ENCODE measurements at places on chromosomes 1 and 21.

DNA sequence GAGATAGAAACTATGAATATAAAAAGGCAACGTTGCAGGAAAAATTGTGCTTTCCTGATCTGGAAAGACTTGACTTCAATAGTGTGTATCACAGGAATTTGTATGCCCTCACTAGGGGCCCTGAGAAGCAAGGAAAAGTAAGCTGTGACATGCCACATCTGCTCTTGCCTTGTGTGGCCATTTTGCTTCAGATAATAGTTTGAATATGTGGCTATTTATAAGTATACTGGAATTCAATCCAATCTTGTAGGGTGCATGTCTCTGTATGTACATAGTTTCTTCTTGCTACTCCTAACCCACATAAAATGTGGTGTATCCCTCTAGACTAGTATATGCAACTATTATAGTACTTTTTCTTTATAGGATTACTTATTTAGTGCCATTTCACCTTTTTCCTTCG, 31.1 kb upstream of the SCYL3 start:
- DNase-seq, result no peak

DNA sequence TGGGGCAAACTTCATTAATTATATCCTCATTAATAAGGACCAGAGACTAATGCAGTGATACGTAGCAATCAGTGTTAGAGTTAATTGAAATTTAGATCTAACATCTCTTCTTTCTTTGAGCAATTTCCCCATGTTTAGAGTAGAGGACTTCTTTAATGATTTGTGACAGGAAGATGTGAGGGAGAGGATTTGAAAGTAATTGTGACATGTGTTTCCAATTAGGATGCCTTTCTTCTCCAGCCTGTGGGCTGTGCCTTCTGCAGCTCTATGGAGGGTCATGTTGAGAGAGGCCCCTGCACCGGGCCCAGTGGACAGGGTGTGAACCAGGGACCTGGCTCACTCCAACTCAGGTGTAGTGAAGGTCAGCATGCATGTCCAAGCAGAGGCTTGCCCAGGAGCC, 103.0 kb downstream of the GREM2 start:
- no peak for DNase-seq

DNA sequence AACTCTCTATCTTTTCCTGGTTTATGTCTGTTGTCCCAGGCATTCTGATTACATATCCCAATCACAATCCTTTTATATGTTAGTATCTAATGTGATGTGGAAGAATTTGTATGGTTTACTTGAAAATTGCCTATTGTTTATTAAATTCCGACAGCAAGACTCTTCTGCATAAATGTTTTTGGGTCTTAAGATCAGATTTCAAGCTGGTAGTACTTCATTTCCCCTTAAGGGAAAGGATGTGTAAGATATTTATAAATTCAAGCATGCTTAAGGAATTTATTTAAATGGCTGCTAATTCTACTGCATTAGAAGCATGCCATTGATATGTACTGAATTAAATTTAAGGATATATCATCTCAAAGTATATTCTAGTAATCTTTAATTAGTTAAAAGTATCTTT, 20.4 kb upstream of the GPR88 start:
- no peak for DNase-seq

DNA sequence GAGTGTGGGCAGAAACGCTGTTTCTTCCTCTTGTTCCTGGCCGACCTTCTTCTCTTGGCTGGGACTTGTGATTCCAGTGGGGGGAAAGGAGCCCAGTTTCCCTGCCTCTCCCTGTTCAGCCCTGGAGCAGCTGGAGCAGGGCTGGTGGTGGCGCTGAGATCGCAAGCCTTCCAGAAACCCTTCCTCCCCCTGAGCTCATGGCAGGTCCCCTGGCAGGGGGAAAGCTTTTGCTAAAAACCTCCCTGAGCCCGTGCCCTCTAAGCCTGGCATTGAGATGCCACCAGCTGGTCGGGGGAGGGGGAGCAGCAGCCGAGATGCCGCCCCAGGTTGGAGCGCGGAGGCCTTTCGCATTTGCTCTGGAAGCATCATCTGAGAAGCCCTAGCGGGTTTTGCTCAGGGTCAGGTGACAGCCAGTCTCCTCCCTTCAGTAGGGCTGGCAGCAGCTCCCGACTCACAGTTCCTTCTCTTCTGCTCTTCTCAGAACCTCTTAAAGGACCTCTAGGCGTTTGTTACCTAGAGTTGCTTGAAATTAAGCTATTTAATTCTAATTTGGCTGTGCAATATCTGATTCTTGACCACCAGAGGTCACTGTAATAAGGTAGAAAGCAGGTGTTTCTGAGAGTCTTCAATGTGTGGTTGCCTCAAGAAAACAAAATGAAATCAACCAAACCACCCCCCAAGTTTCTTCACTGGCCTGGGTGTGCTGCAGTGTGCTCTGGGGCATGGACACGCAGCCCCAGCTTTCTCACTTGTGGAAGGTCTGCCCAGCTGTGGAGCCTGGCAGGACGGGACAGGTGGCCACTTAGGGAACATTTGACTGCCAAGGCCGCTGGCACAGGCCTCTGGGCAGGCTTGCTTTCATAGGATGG, 257.3 kb downstream of the CAMTA1 start:
- no peak for DNase-seq

- DNase-seq, result no peak
Observed at GRCh38 chr1:183694066-183694465, 41.0 kb upstream of the APOBEC4 start.

DNA sequence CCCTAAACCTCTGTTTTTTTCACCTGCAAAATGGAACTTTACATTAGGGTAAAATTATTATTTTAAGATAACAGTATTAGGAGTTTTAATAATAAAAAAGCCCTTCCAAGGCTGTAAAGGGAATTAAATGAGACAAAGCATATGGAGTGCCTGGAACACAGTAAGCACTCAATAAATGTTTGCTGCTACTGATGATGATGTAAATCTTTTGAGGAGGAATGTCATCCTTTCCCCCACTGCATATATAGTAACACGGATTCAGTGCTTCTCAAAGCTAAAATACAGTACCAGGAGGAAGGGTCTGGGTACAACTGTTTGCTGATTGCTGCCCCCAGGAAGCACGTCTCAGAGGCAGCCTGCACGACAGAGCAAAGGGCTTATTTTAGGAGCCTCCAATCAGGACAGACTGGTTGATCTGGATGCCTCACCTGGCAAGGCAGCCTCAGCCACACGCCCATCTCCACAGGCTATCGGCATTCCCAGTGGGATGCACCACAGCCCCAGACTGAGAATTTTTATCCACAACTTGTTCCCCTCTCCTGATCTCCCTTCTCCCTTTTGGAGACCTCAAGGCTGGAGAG, 64.4 kb downstream of the GADD45A start:
- no peak for DNase-seq

- DNase-seq, result no peak
Observed at GRCh38 chr1:94248956-94249688, 11.7 kb upstream of the ARHGAP29 start.

Data from activated CD8-positive, alpha-beta memory T cell treated with anti-CD3 and anti-CD28 coated beads, Interleukin-2, amount 50 U/mL, for 4 hours (primary cell).